ENCODE measurements at places on chromosomes 1 and 21.

DNA sequence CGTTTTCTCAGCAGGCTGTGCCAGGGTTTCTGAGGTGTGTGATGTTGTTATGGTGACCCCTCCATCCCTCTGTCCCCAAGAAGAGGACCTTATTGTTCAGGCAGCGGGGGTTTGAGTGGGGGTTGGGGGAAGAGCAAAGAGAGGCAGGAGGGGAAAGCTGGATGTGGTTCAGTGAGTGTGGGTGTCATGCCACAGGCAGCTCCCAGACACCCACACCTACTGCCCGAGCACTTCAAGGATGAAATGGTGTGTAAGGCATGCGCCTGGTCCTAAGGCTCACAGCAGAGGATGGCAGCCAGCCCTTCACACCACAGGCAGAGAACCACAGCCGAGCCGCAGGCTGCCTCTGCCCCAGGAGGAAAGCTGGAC, 49.9 kb upstream of the STUM start:
- no peaks in the 10 kb centered on the region for H3K27me3 ChIP-seq
- no peak overlapping the region for H3K4me3 ChIP-seq
- H3K27ac ChIP-seq = no peak overlapping the region
- H3K4me1 ChIP-seq = peaks cover 4% of the 10 kb centered on the region

- H3K36me3 ChIP-seq = no peaks in the 10 kb centered on the region
- no peak for DNase-seq
- no peak overlapping the region for H3K4me3 ChIP-seq
- no peaks in the 10 kb centered on the region for H3K4me1 ChIP-seq
- H3K27me3 ChIP-seq = no peaks in the 10 kb centered on the region
Observed at GRCh38 chr21:14707511-14708020, 161.5 kb upstream of the SAMSN1 start.

DNA sequence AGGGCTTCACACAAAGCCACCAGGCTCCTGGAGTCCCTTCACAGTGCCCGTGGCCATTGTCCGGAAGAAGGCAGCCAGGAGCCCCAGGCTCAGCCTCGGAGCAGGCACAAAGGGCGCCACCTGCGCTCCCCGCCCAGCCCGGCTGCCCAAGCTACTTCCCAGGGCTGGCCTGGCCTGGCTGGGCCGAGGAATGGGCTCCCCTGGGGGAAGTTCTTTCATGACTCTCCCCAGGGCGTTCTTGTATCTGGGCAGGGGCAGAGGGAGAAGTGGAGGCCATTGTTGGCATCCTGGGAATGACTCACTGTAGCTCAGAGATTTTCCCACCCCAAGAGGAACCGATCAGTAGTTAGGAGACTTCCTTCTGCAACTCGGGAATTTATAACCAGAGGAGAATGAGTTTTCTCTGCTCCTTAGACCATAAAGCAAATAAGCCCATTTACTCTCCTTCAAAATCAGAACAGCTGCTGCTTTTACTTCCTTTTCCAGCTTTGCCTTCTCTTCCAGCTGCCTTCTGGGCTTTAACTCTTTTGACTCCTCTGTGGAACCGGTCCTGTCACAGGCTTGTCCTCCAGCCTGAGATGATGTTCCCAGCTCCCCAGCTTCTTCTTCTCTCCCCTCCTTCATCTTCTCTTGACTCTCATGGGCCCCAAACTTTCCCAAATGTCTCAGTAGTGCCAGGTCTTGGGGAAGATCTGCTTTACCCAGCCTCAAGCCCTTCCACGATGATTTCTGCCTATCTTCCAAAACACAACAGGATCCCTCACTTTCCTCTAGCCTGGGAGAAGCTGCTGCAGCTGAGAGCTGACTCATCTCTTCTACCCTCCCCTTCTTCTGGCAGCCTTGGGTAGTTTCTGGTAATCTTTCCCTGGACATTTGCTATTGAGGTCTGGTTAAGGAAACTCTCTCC, 118.7 kb upstream of the CD34 start:
- no peak overlapping the region for H3K4me3 ChIP-seq
- DNase-seq = no peak
- no peaks in the 10 kb centered on the region for H3K4me1 ChIP-seq
- H3K27ac ChIP-seq = no peak overlapping the region
- H3K27me3 ChIP-seq = no peaks in the 10 kb centered on the region

DNA sequence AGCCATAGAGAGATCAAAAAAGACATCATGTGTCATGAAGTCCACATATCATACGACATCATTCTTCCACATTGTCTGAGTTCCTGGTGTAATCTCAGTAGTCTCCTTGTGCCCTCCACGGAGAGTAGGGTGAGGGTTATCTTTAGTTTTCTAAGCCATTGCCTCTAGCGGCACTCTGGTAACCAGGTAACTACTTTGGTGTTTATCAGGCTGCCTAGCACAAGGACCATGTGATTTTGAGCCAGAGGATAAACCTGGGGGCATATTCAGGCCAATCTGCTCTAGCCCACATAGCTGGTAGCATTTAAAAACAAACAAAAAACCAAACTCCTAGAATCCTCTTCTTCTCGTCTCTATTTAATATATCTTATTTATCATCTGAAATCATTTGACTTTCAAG, 147.4 kb downstream of the GDAP2 start:
- no peaks in the 10 kb centered on the region for H3K27me3 ChIP-seq
- H3K4me1 ChIP-seq = no peaks in the 10 kb centered on the region
- no peak for DNase-seq
- no peak overlapping the region for H3K4me3 ChIP-seq
- H3K36me3 ChIP-seq = no peaks in the 10 kb centered on the region
- H3K27ac ChIP-seq = no peak overlapping the region

- H3K4me1 ChIP-seq = no peaks in the 10 kb centered on the region
- no peaks in the 10 kb centered on the region for H3K36me3 ChIP-seq
- no peaks in the 10 kb centered on the region for H3K27me3 ChIP-seq
- DNase-seq = no peak
- no peak overlapping the region for H3K27ac ChIP-seq
Observed at GRCh38 chr1:158496374-158496773, 24.4 kb downstream of the OR10R2 start.

DNA sequence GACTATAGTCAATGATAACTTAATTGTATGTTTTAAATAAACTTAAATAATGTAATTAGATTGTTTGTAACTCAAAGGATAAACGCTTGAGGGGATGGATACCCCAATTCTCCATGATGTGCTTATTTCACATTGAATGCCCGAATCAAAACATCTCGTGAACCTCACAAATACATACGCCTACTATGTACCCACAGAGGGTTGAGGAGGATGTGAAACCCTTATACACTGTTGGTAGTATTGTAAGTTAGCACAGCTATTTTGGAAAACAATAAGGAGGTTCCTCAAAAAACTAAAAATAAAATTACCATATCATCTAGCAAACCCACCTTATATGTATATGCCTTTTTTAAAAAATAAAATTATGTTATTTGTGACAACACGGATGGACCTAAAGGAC, 198.6 kb downstream of the MRPL39 start:
- no peaks in the 10 kb centered on the region for H3K4me1 ChIP-seq
- no peak overlapping the region for H3K27ac ChIP-seq
- DNase-seq = no peak
- no peaks in the 10 kb centered on the region for H3K36me3 ChIP-seq
- H3K4me3 ChIP-seq = no peak overlapping the region

DNA sequence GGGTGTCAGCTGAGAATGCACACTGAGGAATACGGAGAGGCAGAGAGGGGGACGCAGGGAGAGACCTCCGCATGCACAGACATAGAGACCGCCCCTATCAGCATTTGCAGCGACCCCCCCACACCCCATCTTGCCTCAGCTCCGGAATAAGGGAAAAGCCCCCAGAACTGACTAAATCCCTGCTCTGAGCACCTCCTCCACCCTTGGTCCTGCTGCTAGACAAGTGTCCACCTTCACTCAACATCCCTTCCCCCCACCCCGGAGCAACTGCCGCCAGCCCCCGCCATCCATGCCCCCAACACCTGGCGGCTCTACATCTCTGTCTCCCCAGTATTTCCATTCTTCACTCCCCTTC, 769 bp downstream of the SV2A start:
- H3K27me3 ChIP-seq = no peaks in the 10 kb centered on the region
- H3K27ac ChIP-seq = no peak overlapping the region
- peak overlapping the region; percentile 88 for H3K4me3 ChIP-seq
- peaks cover 22% of the 10 kb centered on the region for H3K36me3 ChIP-seq
- peaks cover 8% of the 10 kb centered on the region for H3K4me1 ChIP-seq

DNA sequence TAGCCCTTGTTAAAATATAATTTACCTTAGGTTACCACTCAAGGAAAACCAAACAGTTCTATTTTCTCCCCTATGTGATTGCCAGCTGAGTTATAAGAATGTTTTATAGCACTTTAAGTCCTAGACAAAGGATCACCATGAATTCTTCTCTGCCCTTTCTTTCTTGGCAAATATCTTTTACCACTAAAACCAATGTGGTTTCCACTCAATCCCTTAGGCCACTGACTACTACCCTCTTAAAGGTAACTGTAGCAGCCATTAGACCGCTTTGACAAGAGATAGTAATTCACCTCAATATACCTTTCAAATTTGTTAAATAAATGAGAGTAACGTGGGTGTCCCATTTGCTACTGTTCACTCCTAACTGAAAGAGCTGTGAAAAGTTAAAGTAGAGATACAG, 307.9 kb upstream of the PRMT6 start:
- no peaks in the 10 kb centered on the region for H3K27me3 ChIP-seq
- no peak for DNase-seq
- no peak overlapping the region for H3K4me3 ChIP-seq

DNA sequence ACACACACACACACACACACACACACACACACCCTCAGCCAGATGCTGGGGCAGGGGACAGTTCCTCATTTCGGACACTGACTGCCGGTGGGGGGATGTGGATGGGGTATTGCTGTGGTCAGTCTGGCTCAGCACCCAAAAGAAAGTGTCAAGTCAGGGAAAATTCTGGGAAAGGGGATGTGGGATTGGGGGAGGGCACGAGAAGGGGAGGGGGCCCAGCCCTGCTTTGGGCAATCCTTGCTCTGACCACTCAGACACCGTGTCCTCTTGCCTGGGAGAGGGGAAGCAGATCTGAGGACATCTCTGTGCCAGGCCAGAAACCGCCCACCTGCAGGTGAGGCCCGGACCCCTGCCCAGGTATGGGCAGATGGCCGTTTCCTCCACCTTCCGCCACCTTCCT, at the start of gene C1QC:
Gene C1QC, plus strand, starts transcription at position 253 of the 400 bp plus-strand sequence. CDS start 391 bp downstream, outside the sequence.
- no peak for DNase-seq
- no peaks in the 10 kb centered on the region for H3K27me3 ChIP-seq
- H3K4me1 ChIP-seq = no peaks in the 10 kb centered on the region
- H3K27ac ChIP-seq = no peak within 1 kb of the TSS
- H3K36me3 ChIP-seq = no peaks in the 10 kb centered on the region

GRCh38 chr1:102181341-102181740, 184.6 kb upstream of the OLFM3 start:
- no peaks in the 10 kb centered on the region for H3K27me3 ChIP-seq
- H3K36me3 ChIP-seq = no peaks in the 10 kb centered on the region
- H3K4me1 ChIP-seq = no peaks in the 10 kb centered on the region
- H3K27ac ChIP-seq = no peak overlapping the region
- H3K4me3 ChIP-seq = no peak overlapping the region

- H3K27me3 ChIP-seq = no peaks in the 10 kb centered on the region
- peaks cover 3% of the 10 kb centered on the region for H3K4me1 ChIP-seq
- H3K27ac ChIP-seq = no peak overlapping the region
- DNase-seq = no peak
- peak overlapping the region; percentile 88 for H3K4me3 ChIP-seq
Observed at GRCh38 chr1:236394879-236395229, 768 bp downstream of the EDARADD start.

- H3K4me1 ChIP-seq = no peaks in the 10 kb centered on the region
- no peak overlapping the region for H3K4me3 ChIP-seq
- H3K27me3 ChIP-seq = no peaks in the 10 kb centered on the region
- H3K36me3 ChIP-seq = peaks cover 9% of the 10 kb centered on the region
- DNase-seq = no peak
Observed at GRCh38 chr1:43743206-43743605, 35.9 kb downstream of the ST3GAL3 start.

- H3K4me3 ChIP-seq = no peak overlapping the region
- H3K36me3 ChIP-seq = no peaks in the 10 kb centered on the region
- H3K27ac ChIP-seq = no peak overlapping the region
- DNase-seq = no peak
- H3K27me3 ChIP-seq = no peaks in the 10 kb centered on the region
Observed at GRCh38 chr1:238653693-238654321, 732.6 kb upstream of the CHRM3 start.

DNA sequence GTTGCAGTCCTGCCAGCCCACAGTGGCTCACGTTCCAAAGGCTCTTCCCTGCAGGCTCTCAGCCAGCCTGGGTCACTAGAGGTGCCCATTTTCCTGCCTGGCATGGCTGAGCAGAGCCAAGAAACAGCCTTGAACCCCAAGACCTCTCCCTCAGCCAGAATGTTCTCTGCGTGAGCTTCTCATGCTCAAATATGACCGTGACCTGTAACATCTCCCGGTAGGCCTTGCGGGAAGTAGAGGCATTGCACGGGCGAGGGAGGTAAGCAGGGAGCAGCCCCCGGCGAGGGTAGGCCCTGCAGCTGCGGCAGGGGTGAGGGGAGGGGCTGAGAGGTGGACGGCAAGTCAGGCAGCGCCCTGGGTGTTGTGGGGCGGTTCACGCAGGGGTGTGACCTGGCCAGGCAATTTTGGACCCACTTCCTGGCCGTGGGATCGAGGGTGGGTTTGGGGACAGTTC, 20.0 kb downstream of the RRP1 start:
- no peak overlapping the region for H3K4me3 ChIP-seq
- no peak overlapping the region for H3K27ac ChIP-seq
- DNase-seq = no peak
- H3K27me3 ChIP-seq = no peaks in the 10 kb centered on the region

- H3K27me3 ChIP-seq = no peaks in the 10 kb centered on the region
- DNase-seq = no peak
- H3K36me3 ChIP-seq = peaks cover 10% of the 10 kb centered on the region
- H3K4me1 ChIP-seq = no peaks in the 10 kb centered on the region
- peak overlapping the region; percentile 85 for H3K4me3 ChIP-seq
Observed at GRCh38 chr1:62436039-62436465, 797 bp upstream of the USP1 start.

GRCh38 chr1:97243973-97244560, 522.5 kb downstream of the PTBP2 start:
- no peaks in the 10 kb centered on the region for H3K4me1 ChIP-seq
- H3K27ac ChIP-seq = no peak overlapping the region
- no peaks in the 10 kb centered on the region for H3K27me3 ChIP-seq
- H3K4me3 ChIP-seq = no peak overlapping the region
- peaks cover 4% of the 10 kb centered on the region for H3K36me3 ChIP-seq
- no peak for DNase-seq

GRCh38 chr1:40860706-40861223, 1.4 kb downstream of the CITED4 start:
- no peak overlapping the region for H3K27ac ChIP-seq
- H3K4me3 ChIP-seq = peak overlapping the region; percentile 88
- no peak for DNase-seq
- no peaks in the 10 kb centered on the region for H3K4me1 ChIP-seq

DNA sequence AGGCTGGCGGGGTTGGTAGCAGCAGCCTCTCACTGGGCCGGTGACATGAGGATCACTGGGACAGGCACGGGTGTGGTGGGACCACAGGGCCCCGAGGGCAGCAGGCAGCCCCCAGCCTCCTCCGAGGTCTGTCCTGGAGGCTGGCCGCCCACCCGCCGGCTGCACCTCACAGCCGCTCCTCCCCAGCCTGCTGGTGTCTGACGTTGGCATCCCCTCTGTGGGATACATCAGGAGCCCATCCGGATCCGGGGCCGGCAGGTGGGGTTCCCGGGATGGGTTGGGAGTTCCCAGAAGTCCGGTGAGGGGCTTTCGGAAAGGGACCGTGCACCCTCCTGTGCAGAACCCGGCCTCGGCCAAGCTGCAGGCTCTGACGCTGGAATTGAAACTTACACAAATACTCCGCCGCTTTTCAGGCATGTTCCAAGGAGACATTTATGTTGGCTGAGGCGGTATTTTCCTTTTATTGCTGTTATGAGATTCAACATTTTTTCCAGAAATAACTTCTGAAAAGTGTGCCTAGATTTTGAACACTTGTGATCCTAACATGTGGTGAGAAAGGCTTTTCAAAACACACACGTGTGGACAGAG, 142.1 kb upstream of the ARHGEF16 start:
- no peaks in the 10 kb centered on the region for H3K36me3 ChIP-seq
- no peak overlapping the region for H3K27ac ChIP-seq
- no peak for DNase-seq
- H3K4me1 ChIP-seq = peaks cover 2% of the 10 kb centered on the region
- peaks cover 3% of the 10 kb centered on the region for H3K27me3 ChIP-seq
- no peak overlapping the region for H3K4me3 ChIP-seq
